Activated CD8-positive, alpha-beta memory T cell treated with anti-CD3 and anti-CD28 coated beads, Interleukin-2, amount 10 ng/mL, durations not matched to agents 7 days and 5 days (primary cell): ENCODE measurements at places on chromosomes 2 and 18.

DNA sequence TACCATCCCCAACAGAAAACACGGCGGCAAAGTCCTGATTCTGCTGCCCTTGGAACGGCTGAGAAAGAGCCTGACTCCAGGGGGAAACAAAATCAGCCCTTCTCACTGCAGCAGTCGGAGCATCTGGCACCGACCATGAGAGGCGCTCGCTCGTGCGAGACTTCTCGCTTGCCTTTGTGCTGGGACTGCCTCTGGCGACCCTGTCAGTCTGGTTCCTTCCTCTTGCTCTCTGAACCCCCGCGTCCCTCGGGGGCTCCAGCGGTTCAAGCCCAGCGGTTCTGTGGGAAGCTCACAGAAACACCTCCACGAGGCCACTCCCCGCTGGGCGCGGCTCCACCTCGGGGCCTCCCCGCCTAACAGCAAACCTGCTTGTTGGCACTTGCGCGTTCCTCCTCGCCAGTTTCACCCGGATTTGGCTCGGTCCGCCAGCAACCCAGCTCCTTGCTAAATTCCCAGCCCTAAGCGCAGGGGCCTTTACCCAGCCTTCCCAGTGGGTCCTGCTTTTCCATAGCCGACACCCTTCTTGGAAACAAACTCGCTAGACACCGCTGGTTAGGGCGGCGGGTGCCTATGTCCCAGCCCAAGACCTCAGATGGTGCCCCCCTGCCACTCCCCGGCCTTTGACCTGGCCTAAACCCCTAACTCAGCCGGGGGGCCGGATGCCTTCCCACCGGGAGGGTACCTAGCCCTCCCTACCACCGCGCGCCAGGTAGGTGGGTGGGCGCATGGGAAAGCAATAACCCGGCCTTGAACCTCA lies 2.2 kb downstream of the RND3 start:
- no peak for DNase-seq

GRCh38 chr18:11368020-11368419 lies 218.7 kb upstream of the PIEZO2 start:
- no peak for DNase-seq

- no peak for DNase-seq
Observed at GRCh38 chr2:221134718-221135117, 437.4 kb downstream of the EPHA4 start.

GRCh38 chr18:11887328-11888128 lies 20.6 kb downstream of the MPPE1 start:
- DNase-seq = no peak

DNA sequence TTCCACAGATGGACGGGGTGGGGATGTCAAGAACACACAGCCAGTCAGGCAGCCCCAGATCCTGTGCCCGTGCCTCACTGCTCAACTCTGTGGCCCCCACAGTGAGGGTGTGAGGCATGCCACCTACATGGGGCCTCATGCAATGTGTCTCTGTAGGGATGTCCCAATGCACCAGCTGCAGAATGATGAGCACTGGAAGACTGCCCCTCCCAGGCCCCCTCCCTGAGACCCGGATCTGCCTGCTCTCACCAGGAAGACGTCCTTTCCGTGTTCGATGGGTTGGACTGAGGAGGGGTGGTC lies 124.2 kb downstream of the TWIST2 start:
- no peak for DNase-seq

DNA sequence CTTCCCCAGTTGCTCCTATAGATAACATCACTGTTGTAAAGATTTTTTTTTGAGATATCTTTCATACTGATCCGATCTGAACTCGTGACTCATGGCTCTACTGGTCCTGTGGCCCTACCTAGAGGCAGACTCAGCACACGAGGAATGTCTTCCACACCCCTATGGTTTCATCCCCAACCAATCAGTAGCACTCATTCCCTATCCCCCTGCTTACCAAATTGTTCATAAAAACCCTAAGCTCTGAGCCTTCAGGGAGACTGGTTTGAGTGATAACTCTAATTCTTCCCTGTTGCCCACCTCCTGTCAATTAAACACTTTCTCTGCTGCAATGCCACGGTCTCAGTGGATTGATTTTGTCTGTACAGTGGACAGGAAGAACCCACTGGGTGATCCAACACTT lies 4.2 kb upstream of the SAP130 start:
- DNase-seq = no peak

GRCh38 chr2:181892799-181893435 lies 1.4 kb downstream of the ITPRID2 start:
- DNase-seq = no peak

- DNase-seq = no peak
Observed at GRCh38 chr2:100761365-100761764, 58.6 kb upstream of the NPAS2 start.

DNA sequence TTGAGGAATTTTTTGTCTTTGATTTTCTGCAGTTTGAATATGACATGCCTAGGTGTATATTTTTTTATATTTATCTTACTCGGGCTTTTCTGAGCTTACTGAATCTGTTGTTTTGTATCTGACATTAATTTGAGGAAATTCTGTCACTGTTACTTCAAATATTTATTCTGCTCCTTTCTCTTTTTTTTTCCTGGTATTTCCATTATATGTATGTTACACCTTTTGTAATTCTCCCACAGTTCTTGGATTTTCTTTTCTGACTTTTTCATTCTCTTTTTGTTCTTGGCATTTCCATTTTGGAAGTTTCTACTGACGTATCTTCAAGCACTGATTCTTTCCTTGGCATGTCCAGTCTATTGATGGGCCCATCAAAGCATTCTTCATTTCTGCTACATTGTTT lies 24.1 kb upstream of the SKA1 start:
- DNase-seq = no peak

GRCh38 chr2:182949572-182950189 lies 83.2 kb upstream of the FRZB start:
- peak; percentile 50 for DNase-seq

DNA sequence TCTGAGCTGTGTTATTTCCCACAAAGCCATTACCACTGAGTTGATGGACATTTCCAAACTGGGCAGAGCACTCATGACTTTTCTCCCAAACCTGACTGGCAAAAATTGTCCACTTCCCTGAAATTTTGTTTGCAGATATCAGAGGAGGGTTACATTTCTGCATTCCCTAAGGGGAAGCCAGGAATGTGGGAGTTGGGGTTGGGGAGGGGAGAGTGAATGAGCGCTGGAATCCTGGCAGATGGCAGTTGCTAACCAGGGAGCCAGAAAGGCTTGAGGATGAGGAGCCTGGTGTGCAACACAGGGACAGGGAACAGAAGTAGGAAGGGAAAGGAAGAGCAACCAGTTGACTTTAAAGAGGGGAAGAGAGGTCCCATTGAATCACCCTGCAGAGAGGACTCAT lies 14.0 kb upstream of the CCNYL1 start:
- no peak for DNase-seq

DNA sequence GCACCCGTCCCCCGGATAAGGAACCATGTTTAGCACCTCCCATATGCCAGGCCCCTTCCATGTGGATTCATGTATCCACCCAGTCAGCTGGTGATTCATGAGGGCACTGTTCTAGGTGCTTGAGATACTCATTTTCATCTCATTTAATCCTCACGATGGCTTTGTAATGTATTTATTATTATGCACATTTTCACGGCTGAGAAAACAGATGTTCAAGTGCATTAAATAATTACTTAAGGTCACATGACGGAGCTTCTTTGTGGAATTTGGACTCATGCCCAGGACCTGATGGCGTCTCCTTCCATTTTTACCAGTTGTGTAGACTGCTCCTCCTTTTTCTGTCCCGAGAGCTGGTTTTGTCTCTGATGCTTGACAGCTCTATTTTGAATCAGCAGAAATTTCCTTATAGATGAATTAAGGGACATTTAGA lies 72.2 kb upstream of the RBM44 start:
- no peak for DNase-seq

DNA sequence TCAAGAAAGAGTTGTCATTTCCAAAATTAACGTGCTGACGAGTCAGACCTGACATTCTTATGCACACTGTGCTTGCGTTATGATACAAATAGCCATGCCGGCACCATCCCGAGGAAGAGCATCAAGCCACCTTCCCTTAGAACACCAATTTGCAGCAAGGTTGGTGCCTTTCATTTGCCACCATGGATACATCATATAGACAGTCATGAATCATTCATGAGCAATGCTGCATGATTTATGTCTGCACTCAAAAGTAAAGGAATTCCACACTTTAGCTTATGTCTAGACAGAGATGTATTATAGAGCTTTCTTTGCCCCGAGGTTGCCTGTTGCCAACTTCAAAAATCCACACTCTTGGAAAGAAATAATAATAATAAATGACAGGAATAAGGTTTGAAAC lies 166.9 kb downstream of the VWC2L start:
- DNase-seq = no peak

DNA sequence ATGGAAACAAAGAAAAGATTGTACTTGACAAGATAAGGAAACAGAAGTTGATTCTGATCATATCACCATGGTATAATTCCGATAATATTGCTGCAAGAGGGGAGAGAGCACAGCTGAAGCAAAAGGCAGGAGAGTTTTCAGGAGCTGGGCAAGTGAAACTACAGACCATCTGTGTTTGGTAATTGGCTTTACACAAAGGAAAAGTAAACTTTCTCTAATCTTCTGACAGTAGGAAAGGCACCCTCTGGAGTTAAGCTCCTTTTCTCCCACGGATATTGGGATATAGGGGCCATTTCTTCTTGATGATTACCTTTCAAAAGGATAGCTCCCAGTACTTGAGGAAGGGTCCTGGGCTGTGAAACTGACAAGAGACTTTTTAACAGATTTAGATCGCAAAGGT lies 29.9 kb upstream of the REG3A start:
- DNase-seq = no peak

DNA sequence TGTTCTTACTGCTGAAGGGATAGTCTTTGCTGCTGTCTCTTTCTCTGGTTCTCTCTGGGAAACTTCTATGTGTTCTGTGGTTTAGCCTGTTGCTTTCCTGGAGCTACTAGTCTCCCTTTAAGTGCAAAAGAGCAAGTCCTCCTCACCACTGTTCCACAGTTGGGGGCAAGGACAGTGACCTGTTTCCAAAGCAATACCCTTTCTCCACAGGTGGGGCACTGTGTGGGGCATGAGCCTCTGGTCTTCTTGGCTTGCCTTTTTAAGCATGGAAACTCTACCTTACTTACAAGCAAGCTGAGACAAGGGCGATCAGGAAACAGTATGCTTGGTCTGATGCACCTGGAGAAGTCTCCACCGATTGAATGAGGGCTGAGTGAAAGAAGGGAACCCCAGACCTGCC lies 156.7 kb downstream of the CPS1 start:
- DNase-seq = no peak

GRCh38 chr2:15890936-15891905 lies 49.1 kb upstream of the MYCN start:
- DNase-seq = no peak

DNA sequence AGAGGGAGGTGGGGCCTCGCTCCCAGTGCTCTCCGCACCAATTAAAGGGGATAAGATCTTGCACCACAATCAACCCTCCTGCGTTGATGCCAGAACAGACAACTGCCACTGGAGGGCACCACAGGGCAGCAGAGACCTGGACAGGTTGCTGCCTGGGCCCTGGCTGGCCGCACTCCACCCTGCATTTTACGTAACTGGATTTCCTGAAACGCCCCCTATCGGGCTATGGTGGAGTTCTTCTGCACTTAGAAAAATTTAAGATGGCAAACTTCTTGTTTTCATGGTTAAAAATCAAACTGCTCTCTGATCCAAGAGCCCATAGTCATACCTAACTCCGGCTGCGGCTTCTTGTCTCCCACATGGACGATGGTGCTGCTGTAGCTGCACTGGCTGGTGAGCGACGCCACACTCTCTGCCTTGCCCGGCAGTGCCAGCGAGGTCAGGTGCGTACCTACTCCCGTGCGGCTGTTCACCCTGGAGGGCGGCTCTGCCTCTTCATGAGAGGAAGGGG lies 16.8 kb upstream of the HES6 start:
- DNase-seq = peak; percentile 76

DNA sequence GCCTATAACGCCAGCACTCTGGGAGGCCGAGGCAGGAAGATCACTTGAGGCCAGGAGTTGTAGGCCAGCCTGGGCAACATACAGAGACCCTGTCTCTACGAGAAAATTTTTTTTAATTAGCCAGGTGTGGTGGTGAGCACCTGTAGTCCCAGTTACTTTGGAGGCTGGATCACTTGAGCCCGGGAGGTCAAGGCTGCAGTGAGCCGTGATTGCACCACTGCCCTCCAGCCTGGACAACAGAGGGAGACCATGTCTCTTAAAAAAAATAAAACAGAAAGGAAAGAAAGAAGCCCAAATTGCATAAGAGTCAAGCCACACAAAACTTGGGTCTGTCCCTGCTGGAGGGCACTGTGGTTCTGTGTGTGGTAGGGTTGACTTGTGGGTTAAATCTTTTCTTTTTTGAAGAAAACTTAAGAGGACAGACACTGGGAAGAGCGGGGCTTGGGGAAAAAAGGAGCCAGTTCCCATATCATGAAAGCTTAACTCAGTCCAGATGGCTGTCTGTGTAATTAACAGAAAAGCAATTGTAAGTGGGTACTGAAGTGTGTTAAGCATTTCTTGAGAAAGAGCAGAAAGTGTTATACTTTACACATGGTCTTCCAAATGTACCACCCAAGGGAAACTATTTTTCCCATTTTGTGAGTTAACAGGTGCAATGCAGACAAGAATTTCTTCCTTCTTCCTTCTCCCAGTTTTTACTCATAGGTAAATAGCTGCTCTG lies 115.1 kb downstream of the ALPK2 start:
- DNase-seq = peak; percentile 5

DNA sequence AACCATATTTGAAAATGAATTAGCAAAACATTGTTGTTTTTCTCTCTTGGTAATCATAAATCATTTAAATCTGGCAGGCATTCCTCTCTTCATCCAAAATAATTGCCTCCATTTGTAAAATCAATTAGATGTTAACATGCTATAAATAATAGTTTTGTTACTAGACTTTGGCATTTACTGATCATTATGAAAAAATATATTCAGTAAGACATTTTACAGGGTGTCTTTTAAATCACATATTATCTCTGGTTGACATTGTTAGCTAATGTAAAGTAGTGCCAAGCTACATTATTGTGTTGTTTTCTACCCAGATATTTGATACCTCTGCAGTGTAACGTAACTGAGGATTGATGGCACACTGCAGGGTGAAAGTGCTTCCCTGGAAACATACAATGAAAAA lies 31.8 kb upstream of the DLX1 start:
- no peak for DNase-seq

- DNase-seq = no peak
Observed at GRCh38 chr18:40249390-40250080, 1705.5 kb upstream of the PIK3C3 start.

GRCh38 chr2:227285741-227286236 lies 39.3 kb upstream of the MFF start:
- DNase-seq = no peak

GRCh38 chr18:22594155-22594690 lies 176.5 kb upstream of the CTAGE1 start:
- DNase-seq = no peak

GRCh38 chr2:74575320-74575719 lies 20.8 kb downstream of the DOK1 start:
- DNase-seq = no peak
